ENCODE measurements at places on chromosomes 3 and 15.
A peak's percentile ranks its signal among the peaks of the same experiment; 100 is the strongest.

GRCh38 chr3:21405671-21406667 lies 345.0 kb downstream of the ZNF385D start:
- DNase-seq, result no peak

DNA sequence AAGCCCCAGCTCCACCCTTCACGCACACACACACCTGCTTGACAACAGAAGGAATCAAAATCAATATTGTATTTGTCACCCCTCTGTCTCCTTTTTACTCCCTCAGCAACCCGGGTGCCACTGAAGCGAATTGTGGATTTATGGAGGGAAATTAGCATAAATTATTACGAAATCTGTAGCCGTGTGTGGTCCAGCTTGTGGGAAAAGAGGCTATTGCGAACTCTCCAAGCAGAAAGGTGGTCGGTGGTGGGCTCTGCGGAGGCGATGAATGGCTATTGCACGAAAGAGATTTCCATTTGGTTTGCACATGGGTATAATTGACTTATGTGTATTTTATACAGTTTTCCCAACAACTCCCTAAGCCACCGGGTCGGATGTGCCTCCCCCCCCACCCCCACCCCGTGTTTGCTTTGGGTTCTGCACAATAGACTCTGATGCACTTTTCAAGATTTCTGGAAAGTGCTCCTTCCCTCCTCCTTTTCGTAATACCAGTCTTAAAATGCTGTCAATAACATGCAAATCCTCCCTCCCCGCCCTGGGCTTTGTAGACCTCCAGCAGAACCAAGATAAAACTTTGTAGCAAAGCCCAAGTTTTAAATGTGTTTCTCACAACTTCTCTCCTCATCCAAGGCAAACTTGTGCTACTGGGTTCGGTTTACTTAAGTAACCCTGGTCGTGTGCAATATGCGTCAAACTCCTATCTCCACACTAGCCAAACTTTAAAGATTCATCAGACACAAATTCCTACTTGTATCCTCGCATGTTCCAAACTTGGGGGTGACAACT lies 3.1 kb upstream of the FOXB1 start:
- no peak for DNase-seq

- no peak for DNase-seq
These were observed 26.2 kb downstream of the RTP3 start for GRCh38 chr3:46524008-46524407.

- peak; percentile 64 for DNase-seq
These were observed 155.4 kb upstream of the GOLGA6L4 start for GRCh38 chr15:84079885-84080777.

DNA sequence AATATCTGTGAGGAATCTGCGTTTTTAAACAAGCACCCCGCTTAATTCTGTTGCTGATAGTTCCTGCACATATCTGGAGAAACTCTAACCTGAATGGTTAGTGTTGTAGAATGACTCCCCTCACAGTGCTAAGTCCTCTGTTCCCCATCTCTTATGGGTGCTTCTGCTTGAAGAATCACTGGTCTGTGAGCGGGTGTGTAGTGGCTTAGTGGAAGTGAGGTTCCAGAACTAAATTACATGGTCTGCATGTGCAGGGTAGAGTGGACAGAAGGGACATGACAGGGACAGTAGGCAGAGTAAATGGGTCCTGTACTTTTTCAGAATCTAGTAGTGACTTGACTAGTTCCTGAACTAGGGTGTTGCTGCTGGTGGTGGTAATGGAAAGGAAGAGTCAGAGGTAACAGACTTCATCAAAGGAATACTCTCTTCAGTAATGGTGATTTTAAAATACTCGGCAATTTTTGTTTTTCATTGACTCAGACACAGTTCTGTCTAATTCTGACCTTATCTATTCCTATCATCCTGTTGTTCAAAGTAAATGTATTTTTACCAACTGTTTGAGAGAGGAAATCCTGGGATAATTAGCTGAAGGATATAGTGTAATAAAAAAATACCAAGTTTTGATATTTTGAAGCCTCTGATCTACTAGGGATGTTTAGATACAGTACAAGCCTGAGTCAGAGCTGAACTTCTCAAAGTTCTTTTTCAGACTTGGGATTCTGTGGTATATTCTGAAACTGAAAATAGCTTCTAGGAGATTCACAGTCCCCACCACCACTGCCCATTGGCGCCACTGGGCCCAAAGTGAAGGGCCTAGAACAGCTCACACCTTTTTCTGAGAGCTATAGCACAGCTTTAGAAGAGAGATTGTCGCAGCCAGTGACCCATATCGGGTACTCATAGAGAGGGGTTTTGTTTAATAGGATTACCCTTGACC lies 55.5 kb downstream of the FNDC3B start:
- peak; percentile 11 for DNase-seq

DNA sequence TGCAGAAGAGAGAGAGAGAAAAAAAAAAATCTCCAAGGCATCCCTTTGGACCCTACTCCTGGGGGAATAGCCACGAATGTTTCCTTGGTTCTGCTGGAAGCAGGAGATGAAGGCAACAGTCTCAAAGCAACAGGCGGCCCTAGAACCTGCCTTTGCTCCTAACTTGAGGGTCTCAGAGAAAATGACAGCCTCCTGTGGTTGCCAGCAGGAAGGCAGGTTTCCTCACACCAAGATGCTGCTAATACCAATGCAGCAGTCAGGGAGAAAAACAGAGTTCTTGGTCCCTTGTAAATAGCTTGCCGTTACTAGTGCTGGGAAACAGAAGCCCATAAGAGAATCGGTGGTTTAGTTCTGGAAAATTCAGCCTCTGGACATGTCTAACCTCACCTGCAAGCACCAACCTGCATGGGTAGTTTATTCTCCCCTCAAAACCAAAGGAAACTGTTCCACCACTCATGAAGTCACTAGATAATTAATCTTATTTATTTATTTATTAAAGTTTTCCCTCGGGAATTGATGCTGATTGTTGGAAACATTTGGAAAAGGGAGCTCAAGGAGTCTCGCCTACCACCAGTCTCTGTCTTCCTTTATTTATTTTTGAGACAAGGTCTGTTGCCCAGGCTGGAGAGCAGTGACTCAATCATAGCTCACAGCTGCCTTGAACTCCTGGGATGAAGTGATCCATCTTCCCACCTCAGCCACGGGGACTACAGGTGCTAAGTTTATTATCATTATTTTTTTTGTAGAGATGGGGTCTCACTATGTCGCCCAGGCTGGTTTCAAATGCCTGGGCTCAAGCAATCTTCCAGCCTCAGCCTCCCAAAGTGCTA lies 883 bp upstream of the FRMD4B start:
- no peak for DNase-seq

GRCh38 chr3:54746722-54747121 lies 181.1 kb downstream of the LRTM1 start:
- no peak for DNase-seq

DNA sequence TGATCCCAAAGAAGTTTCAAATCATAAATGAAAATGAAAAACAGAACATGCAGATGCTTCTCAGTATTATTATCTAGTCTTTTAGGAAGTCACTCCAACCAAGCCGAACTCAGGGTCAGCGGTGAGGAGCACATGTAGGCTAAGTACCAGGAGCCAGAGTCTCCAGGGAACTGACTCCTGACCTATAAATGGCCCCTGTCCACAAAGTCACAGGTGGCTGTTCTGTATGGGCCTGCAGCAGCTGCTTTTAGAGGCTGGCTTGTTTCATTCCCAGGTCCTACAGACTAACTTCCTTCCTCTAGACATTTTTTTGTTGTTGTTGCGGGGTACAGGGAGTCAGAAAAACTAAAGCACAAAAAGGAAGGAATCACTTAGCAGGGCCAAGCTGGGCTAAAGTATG lies 54.6 kb downstream of the DAPK2 start:
- no peak for DNase-seq

DNA sequence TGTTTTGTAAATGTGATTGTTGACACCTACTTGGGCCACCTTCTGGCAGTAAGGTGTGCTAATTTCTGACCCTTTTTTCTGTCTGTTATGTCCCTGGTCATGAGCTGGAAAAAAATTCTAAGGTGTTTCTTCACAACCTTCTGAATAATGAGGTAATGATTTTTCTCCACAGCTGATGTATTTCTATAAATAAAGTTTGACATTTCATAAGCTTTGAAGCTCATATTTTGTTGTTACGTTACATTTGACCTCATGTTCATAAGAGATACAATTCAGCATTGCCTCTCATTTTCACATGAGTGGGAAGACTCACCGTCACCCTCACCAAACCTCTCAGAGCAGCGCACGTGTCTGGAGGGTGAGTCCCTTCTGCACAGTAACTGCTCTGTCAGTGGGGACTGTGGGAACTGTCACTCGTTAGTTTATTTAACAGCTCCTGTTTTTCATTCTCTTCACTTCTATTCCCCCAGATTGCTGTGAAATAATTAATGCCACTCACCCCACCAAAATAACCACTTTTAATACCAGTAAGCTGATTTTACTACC lies 140.9 kb downstream of the PLCL2 start:
- DNase-seq, result no peak

- DNase-seq, result no peak
These were observed 4.2 kb upstream of the SH2D7 start for GRCh38 chr15:78087951-78088772.

- DNase-seq, result no peak
These were observed 245.2 kb downstream of the IL20RB start for GRCh38 chr3:137202941-137203340.

DNA sequence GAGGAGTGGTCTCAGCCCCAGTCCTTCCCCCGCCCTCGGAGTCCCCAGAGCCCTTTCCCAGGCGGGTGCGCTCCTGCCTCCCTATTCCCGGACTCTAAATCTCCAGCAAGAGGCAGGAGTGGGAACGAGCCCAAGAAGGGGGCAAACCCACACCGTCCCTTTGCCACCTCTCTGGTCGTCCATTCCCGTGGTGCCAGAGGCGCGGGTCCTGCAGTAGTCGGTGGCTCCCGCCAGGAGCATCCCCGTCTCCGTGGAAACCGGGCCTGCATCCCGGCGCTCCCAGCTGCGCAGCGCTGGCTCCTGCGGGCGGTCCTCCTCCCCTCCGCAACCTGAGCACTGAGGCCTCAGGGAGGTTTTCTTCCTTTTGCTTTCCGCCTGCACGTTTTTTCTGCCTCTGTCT lies 44.8 kb downstream of the LHFPL4 start:
- DNase-seq, result no peak

DNA sequence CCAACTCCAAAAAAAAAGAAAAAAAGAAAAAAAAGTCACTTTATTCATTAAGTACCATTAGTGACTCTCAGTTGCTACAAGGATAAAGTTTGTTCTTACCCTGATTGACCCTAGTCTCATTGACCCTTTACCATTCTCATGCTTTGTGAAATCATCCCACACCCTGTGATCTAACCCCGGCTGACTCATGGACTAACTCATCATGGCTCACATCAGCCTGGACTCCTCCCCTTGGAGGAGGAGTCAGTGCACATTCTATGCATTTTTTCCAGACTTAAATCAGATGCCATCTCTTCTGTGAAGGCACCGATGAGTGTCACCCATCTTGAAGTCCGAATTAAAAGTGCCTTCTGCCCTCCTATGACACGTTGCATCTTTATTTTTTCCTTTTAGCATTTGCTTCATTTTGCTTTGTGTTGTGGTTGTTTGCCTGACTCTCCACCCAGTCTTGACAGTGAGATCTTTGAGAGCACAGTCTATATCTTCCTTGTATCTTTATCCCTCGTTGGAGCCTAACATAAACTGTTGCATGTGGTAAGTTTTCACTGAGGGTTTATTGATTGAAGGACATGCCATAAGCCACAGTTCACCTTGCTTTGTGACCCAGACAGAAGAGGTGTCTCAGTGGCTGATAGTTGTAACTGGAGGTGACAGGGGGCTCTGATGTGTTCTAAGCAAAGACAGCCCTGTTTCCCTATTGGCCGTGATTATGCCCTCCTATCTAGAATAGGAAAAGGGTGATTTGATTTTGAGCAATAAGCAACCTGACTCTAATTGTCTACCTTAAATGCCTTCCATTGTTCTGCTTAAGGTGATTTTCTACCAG lies 72.1 kb downstream of the IL1RAP start:
- peak; percentile 51 for DNase-seq

DNA sequence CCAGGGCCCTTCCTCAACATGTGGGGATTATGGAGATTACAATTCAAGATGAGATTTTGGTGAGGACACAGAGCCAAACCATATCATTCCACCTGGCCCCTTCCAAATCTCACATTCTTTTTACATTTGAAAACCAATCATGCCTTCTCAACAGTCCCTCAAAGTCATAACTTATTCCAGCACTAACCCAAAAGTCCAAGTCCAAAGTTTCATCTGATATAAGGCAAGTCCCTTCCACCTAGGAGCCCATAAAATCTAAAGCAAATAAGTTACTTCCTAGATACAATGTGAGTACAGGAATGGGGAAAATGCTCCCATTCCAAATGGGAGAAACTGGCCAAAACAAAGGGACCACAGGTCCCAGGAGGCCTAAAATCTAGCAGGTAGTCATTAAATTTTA lies 309.5 kb upstream of the SLITRK3 start:
- DNase-seq, result no peak

GRCh38 chr3:101847328-101847727 lies 2.0 kb upstream of the NFKBIZ start:
- no peak for DNase-seq

- DNase-seq, result no peak
These were observed 20.8 kb upstream of the HCN4 start for GRCh38 chr15:73389539-73389938.

DNA sequence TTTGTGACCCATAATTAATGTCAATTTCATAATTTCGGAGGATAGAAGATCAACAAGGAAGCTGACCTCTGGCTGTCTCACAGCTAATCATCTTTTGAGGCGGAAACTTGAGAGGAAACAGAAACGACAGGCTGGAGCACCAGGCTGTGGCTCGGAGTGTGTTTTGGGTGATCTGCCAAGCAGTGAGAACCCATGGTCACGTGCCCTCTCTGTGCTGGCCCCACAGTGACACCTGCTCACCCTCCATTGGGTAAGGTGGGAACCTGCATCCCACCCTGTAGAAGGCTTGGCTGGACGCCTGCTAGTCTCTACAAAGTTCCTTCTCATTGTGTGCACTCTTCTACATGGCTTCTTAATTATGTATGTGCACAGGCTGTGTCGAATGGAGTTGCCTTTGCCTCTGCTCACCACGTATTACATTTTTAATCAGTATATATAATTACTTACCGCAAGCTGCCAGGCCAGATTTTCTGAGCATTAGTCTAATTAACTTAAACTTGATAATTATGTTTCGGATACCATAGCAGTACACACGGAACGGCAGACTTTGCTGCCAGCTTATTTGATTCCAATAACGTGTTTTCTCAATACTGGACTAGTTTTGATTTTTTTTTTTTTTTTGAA lies 719.4 kb upstream of the CFAP20DC start:
- no peak for DNase-seq

GRCh38 chr3:128914966-128915645 lies 35.7 kb downstream of the ACAD9 start:
- DNase-seq, result no peak

Measured in stimulated activated CD4-positive, alpha-beta T cell treated with anti-CD3 and anti-CD28 coated beads, TNF-alpha, amount 100 ng/mL, for 24 hours (primary cell).